Naive thymus-derived CD4-positive, alpha-beta T cell (primary cell): ENCODE measurements at places on chromosomes 7 and 10. TPM values are rescaled to one million over a fixed set of nuclear protein-coding genes. Genes with fewer than 3 reads are reported as not detected.

The DGKI gene
- polyA plus RNA-seq = not detected

The NRG3 gene
- not detected for polyA plus RNA-seq

The ADGRA1 gene
- polyA plus RNA-seq = not detected

The IKZF5 gene
- 25.9 TPM for polyA plus RNA-seq

The CALCR gene
- polyA plus RNA-seq = not detected

The FAM25A gene
- not detected for polyA plus RNA-seq

The HOXA10 gene
- not detected for polyA plus RNA-seq

The ZNF485 gene
- 7.4 TPM for polyA plus RNA-seq

The ERVW-1 gene
- not detected for polyA plus RNA-seq

The LIPN gene
- not detected for polyA plus RNA-seq

The ACTA2 gene
- 0.92 TPM for polyA plus RNA-seq

The TFEC gene
- polyA plus RNA-seq = not detected

The SPDYE8 gene
- not detected for polyA plus RNA-seq

The TMEM236 gene
- polyA plus RNA-seq = not detected
